Right lung (tissue), 10 donors: ENCODE measurements at places on chromosomes 6 and 20. TPM values are rescaled to one million over a fixed set of nuclear protein-coding genes. Genes with fewer than 3 reads are reported as not detected.

Gene COL21A1
- polyA plus RNA-seq = 121 TPM

Gene MYT1
- polyA plus RNA-seq = 0.35 TPM

Gene XKR7
- 0.20 TPM for polyA plus RNA-seq

Gene SLC35F1
- polyA plus RNA-seq = 2.6 TPM

Gene GPSM3
- polyA plus RNA-seq = 20.8 TPM

Gene DXO
- polyA plus RNA-seq = 27.5 TPM

Gene PNLDC1
- polyA plus RNA-seq = 0.34 TPM

Gene EDN1
- 40.3 TPM for polyA plus RNA-seq

Gene LAMA4
- polyA plus RNA-seq = 243 TPM

Gene C6orf141
- 2.6 TPM for polyA plus RNA-seq

Gene PGC
- 10.5 TPM for polyA plus RNA-seq

Gene DPPA5
- polyA plus RNA-seq = not detected

Gene TRIM40
- not detected for polyA plus RNA-seq

GRCh38 chr20:63610581-63611435 lies 16.1 kb downstream of the GMEB2 start:
- DNase-seq = no peak

- no peak for DNase-seq
Observed at GRCh38 chr6:135269481-135269891, 88.4 kb downstream of the MYB start.

DNA sequence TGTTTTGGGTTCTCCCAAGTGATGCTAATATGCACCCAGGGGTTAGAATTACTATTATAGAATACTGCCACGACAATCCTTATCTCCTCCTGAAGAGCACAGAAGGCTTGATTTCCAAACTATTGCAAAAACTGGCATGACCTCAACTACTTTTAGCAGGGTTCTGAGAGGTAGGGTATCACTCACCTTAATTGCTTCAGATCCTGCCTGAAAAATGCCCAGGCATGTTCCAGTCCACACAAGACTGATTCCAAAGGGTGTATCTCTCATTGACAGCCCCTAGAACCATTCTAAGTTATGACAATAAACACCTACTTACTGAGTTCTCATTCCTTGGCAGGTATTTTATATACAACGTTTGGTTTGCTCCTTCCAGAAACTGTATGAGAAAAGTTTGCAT lies 5.0 kb upstream of the DSE start:
- no peak for DNase-seq

GRCh38 chr6:21340573-21340972 lies 253.0 kb upstream of the SOX4 start:
- no peak for DNase-seq

- no peak for DNase-seq
Observed at GRCh38 chr6:162363757-162364156, 363.8 kb downstream of the PRKN start.

- DNase-seq = no peak
Observed at GRCh38 chr6:148703900-148704299, 42.9 kb upstream of the UST start.

DNA sequence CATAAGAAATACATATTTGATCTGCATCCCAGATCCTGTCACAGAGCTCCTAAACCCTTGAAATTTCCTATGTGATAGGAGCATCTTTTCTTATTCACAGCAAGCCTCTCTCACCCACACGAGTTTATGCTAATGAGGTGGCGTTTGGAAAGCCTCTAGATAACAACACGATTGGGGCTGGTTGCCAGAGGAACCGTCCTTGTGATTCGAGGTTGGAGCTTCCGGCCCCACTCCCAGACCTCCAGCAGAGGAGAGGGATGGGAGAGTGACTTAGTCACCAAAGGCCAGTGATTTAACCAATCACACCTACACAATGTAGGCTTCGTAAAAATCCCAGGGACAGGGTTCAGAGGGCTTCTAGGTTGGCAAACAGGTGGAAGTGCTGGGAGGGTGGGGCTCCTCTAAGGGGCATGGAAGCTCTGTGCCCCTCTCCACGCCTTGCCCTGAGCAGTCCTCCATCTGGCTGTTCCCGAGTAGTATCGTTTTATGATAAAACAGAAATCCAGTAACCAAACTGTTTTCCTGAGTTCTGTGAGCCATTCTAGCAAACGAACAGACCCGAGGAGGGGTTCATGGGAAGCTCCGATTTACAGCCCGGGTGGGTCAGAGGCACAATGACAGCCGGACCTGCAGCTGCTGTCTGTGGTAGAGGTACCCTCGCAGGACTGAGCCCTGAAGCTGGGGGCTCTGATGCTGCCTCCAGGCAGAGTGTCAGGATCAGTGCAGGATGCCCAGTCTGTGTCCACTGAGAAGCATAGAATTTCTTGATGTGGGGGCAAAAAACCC lies 238.1 kb upstream of the ARID1B start:
- peak; percentile 52 for DNase-seq

DNA sequence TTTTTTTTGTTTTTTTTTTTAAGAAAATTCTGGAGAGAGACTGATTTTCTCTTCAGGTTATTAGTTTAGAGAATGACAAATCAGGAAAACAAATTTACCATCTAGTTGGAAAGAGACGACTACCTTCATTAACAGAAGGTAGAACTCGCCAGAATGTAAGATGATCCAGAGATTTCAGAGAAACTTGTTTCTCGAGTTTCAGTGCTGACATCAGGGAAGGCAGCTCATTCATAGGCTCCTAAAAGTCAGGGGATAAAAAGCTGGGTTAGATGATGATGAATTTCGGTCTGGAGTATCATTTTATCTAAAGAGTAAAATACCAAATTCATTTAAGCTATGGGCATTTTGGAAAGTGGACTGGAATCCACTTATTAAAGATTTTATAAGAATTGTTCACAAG lies 27.9 kb downstream of the ZNF334 start:
- no peak for DNase-seq

- no peak for DNase-seq
Observed at GRCh38 chr6:169450097-169450496, 196.5 kb upstream of the THBS2 start.

DNA sequence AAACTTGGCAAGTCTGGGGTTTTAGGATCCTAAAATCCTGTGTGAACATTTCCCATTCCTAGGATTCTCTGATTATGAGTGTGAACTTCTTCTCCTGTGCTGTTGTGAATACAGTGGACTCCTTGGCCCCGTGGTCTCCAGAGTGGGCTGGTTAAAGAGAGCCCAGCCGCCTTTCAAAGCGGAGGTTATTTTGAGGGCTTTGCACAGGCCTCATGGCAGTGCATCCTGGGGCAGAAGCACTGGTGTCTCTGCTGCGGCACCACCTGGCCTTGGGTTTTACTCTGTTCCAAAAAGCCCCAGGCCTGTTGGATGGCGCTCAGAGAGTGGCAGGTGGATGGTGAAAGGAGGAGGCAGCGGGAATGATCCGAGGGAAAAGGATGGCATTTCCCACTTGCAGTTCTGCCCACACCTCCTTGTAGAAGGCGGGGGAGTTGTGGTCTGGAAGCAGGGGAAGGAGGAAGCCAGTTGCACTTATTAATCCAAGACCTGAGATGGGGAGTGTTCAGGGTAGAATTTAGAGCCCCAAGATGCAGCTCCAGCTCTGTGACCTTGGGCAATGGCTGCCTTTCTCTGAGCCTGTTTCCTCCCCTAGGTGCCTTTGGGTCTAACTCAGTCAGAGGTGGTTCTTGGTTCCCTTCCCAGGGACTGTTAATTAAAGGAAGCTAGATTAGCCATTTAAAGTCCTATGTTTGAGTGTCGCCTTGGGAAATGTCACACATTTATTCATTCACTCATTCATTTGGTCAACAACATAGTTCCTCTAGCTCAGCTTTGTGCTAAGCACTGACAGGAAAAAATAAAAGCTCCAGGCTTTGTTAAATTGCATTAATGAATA lies 22.4 kb downstream of the MMP24 start:
- no peak for DNase-seq

DNA sequence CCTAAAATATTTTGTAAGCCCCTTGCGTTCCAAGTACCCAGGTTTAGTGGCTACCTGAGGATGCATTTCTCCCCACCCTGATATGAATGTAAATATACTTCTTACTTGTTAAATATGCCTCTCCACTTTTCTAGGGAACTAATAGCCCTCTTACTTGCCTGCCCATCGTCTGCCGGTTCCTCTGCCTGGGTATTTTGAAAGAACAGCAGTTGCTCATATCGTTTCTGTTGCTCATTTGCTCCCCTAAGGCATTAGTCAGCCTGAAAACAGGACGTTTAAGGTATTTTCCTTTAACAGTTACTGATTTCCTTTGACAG lies 141.3 kb upstream of the CARMIL1 start:
- DNase-seq = no peak

DNA sequence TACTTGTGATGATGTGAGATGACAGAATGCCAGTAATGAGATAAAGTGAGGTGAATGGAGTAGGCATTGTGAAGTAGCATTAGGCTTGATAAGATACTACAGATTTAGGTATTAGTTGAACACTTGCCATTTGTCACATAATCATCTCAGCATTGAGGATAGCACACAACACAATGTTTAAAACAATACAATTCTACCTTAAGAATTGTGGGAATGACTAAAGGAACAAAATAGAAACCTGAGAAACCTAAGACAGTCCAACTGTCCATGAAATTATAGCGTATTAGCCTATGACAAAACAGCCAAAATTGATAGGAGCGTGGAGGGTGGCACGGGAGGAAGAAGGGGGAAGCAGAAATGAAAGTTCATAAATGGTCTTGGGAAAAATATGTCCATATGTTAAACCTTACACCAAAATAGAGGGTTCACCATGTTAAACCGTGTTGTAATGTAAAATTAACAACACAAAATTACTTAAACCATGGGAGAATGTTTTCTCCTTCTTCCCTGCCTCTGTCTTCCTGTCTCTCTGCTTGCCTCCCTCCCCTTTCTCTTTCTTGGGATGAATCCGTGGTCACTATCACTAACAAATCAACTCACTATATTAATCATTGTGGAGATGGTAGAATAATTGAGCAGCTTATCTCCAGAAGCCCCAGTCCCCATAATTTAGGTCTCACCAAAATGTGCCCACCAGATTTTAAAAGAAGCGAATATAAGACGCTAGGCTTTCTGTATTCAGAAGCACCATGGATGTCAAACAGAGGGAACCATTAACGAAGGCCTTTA lies 33.0 kb upstream of the HFE start:
- DNase-seq = peak; percentile 42

DNA sequence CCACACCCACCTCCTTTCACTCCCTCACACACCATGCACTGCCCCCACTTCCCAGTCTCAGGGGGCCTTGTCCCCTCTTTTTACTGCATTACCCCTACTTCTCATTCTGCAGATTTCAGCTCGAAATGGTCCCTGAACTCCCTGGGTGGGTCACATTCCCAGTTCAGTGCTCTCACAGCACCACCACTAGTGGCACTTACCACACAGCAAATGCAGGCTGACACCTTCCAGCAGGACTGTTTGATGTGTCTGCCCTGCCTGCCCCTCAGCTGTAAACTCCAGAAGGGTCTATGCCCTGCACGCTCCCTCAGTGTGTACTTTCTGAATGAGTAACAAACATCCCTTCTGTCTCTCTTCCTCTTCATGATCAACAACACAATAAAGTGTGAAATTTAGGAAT lies 4.0 kb downstream of the DYNLT1 start:
- DNase-seq = no peak

DNA sequence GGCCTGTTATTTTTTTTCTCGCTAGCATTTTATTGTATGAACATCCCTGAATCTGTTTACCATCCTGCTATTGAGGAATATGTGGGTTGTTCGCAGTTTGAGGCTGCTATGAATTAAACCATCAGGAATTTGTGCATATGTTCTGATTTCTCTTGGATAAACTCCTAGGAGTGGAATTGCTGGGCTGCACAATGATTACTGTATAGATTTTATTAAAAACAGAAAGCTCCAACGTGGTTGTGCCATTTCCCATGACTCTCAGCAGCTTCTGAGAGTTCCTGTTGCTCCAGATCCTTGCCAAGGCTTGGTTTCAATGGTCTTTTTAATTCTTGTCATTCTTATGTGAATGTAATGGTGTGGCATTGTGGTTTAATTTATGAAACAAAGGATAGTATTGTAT lies 75.1 kb downstream of the EDN3 start:
- DNase-seq = no peak

DNA sequence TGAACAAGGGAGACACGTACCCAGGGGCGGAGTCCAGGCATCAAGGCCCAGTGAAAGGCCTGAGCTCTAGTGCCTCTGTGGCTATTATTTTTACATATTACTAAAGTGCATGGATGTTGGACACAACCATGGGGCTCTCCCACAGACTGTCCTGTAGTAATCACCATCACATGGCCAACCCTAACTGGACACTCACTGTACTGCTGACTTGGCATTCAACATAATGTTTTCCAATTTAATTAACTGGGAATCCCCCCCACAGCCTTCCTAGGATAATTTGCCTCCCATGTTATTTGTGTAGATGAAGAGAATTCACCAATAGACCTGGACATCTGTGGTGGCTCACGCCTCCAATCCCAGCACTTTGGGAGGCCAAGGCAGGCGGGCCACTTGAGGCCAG lies 34.5 kb downstream of the ARFGEF2 start:
- no peak for DNase-seq

GRCh38 chr6:138382498-138383265 lies 5.0 kb downstream of the SMIM28 start:
- DNase-seq = no peak

- no peak for DNase-seq
Observed at GRCh38 chr6:107560657-107561056, 70.7 kb downstream of the SOBP start.

GRCh38 chr6:124967444-124967843 lies 5.2 kb downstream of the RNF217 start:
- no peak for DNase-seq
